Activated T-helper 1 cell treated with anti-CD3 and anti-CD28 coated beads, Interleukin-2, amount 50 U/mL, for 16 hours (primary cell): ENCODE measurements at places on chromosomes 11 and 22.
A peak's percentile ranks its signal among the peaks of the same experiment; 100 is the strongest.

DNA sequence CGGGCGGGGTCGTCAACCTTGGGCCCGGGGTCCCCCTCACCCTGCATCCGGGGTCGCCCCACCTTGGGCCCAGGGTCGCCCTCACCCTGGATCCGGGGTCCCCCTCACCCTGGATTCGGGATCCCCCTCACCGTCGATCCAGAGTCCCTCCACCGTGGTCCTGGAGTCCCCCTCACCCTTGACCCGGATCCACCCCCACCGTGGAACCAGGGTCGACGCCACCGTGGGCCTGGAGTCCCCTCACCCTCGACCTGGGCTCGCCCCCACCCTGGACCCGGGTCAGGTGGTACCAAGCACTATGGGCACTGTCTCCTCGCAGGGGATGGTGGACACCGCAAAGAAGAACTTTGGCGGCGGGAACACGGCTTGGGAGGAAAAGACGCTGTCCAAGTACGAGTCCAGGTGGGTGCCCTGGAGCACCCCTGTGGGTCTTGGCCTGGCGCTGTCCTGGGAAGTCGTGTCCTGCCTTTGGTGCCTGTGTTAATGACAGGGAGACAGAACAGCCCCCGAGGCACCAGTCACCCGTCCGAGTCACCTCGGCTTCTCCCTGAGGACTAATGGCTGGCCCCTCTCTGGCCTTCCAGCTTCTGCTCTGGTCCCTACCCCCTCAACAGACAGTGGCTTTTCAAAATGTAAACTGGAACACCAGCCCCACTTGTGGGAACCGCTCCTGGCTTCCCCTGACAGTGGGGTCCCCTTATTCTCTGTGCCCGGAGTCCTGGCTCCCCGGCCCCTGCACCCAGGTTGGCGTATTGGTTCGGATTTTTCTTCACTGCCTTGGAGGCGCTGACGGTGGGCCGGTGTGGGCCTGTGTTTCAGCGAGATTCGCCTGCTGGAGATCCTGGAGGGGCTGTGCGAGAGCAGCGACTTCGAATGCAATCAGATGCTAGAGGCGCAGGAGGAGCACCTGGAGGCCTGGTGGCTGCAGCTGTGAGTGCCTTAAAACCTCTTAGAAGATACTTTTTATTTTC lies 762 bp downstream of the CRELD2 start:
- DNase-seq: no peak

DNA sequence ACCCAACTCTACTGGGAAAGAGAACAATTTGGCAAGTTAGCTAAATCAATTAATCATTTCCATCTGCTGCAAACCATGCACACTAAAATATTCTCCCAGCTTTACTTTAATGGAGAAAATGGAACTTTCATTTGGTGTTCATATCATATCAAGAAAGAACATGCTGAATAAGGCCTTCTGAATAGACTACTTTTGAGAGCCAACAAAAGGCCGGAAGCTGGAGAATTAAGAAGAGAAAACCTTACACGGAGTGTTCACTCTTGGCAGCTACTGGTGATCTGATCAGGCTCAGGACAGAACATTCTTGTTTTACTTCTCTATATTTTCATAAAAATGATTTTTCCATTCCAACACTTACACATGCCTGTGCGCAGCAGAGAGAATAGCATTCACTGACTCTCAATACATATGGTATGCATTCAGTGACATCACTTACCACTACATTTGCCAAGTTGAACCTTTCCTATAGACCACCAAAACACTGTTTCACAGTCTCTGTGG lies 165.3 kb downstream of the TTC28 start:
- DNase-seq: no peak

DNA sequence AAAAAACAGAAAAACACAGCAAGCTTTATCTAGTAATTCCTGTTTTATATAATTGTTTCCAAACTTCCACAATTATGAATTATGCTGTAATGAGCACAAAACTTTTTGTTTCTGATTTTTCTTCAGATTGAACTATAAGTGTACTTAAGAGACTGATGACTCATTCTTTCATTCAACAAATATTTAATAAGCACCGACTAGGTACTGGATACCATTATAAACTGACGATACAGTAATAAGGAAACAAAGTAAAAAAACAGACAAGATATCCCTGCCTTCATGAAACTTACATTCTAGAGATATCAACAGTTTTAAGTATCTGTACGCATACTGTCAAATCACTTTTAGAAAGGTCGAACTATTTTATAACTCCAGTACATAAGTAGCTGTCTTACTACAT lies 78.6 kb downstream of the ME3 start:
- no peak for DNase-seq

GRCh38 chr11:35318977-35319925 lies 100.1 kb downstream of the SLC1A2 start:
- no peak for DNase-seq

DNA sequence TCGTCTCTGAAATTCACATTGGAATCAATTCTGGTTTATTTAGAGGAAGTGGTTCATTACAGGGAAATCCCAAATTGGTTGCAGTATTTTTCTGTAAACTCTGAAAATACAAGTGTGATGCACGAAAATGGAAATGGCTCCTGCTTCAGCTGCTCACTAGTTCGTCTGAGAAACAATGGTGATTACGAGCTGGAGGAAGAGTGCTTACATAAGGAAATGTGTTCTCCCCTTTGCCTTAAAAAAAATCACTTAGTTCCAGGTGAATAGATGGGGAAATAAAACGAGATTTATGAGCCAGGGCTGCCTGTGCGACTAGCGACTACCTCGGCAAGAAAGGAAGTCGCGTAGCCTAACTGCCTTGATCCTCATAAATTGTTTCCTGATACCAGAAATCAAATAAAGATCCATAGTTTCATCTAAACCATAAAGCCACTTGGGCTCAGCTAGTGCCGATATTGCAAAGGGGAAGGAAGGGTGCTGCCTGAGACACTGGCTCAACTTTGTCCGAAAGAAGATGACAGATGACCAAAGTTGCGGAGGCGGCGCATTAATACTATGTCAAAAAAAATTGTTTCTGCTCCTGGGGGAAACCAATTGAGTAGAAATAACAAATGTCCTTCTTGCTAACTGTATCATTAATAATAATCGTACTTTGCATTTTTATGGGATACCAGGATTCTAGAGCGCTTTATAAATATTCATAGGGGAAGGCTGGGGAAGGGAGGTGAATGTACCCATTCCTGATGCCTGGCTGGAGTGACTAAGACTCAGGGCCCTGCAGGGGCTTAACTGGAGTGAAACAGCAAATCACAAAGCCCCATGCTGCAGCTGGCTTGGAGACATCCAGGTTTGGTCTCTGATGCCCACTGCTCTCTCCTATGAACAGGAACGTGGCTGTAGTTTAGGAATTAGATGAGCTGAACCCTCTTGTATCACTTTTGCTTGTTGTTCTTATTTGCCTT lies 185.7 kb downstream of the BLID start:
- DNase-seq: no peak

DNA sequence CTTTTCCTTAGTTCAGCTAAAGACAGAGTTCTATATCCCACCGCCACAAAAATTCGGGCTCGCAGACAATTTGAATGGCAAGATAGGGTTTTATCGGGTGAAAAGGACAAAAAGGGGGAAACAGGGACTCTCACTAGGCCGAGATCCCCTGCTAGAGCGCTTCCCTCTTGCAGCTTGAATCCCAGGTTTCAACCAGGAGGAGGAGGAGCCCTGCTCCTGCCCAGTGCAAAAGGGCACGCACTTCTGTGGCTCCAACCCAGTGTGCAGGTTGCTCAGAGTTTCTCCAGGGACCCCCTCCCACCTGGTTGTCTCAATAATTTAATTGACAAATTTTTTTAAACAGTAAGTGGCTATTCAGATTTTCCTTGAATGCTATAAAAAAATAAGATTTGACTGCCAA lies 152.6 kb upstream of the LUZP2 start:
- no peak for DNase-seq

GRCh38 chr11:120465921-120466534 lies 45.5 kb upstream of the GRIK4 start:
- no peak for DNase-seq

DNA sequence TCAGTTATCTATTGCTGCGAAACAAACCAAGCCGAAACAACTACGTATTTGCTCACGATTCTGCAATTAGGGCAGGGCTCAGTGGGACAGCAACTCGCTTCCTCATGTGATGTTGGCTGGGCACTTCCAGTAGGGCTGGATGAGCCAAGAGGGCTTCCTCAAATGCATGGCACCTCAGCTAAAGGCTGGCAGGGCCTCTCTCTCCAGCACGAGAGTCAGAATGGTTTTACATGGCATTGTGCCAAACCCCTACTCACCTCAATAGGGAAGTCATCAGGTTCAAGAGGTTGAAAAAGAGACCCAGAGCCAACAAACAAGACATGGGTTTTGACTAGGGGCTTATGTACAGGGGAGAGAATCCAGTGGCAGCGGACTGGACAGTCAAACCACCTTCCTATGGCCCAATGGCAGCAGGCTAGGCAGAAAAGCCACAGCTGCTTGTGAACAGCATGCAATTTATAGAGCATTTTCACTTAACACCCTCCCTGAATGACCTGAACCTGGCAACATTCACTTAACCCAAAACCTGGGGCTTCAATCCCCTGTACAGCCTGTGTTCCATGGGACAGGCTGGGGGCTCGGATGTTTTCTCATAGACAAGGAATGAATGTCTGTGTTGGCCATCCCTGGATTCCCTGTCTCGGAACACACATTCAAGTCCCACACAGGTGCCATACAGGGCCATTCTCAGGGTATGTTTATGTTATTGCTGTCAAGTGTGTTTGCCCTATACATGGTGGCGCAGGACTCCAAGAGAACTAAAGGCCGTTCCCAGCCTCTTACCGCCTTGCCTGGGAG lies 154.2 kb upstream of the NAV2 start:
- no peak for DNase-seq

DNA sequence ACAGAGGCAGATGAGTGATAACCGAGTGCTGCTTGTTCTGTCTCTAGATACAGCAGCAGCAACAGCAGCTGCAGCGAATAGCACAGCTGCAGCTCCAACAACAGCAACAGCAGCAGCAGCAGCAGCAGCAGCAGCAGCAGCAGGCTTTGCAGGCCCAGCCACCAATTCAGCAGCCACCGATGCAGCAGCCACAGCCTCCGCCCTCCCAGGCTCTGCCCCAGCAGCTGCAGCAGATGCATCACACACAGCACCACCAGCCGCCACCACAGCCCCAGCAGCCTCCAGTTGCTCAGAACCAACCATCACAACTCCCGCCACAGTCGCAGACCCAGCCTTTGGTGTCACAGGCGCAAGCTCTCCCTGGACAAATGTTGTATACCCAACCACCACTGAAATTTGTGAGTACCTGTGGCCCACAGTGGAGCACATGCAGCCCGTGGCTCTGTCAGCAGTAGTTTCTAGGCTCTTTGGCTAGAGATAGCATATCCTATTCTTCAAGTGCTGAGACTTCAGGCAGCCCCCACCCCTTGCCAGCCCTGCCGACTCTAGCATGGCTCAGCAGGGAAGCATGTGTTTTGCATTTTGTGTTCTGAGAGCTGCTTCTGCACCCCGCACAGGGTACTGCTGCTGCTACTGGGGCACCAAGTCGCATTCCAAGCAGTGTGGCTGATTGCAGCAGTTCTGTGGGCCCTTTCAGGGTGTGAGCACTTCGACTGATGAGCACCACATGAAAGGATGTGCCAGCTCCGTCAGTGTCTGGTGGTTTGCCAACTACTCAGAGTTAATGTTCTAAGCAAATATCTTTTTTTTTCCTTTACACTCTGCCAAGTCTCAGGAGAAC lies 59.2 kb downstream of the MED15 start:
- DNase-seq: peak; percentile 44

GRCh38 chr11:72792437-72793021 lies 1.3 kb downstream of the STARD10 start:
- DNase-seq: no peak

DNA sequence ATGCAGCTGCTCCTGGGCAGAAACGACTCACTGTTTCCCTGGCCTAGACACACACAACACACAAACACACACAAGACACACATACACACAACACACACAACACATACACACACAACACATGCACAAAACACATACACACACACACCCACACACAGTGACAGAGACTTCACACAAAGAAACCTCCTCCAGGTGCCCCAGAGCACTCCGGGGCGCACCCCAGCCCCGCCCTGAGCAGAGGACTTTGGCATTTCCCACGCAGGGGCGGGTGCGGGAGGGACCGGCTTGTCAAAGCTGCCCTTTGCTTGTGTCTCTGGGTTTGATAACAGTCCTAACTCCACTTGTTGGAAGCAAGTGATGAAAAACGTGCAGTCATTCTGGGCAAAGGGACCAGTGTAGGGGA lies 6.5 kb downstream of the APOBEC3A start:
- DNase-seq: no peak

DNA sequence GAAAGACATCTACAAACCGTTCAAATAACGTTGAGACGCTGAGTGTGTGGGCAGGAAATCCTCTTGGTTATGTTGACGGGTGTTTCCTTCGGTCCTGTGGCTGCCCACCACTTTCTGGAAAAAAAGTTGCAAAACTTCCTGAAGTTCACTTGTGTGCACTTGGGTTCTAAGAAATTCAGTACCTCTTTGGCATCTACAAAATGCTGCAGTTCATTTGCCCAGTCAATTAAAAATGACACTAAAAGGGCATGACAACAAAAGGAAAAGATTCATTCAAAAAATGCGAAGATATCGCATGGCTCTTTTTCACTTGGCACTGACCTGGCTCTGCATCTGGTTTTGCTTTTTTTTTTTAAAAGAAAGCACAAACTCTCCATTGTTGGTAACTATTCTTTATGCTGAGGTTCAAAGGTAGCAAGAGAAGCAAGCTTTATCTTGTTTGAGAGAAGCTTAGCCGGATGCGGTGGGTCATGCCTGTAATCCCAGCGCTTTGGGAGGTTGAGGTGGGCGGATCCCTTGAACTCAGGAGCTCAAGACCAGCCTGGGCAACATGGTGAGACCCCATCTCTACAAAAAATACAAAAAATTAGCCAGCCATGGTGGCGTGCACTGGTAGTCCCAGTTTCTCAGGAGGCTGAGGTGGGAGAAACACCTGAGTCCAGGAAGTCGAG lies 10.6 kb upstream of the XBP1 start:
- DNase-seq: no peak

DNA sequence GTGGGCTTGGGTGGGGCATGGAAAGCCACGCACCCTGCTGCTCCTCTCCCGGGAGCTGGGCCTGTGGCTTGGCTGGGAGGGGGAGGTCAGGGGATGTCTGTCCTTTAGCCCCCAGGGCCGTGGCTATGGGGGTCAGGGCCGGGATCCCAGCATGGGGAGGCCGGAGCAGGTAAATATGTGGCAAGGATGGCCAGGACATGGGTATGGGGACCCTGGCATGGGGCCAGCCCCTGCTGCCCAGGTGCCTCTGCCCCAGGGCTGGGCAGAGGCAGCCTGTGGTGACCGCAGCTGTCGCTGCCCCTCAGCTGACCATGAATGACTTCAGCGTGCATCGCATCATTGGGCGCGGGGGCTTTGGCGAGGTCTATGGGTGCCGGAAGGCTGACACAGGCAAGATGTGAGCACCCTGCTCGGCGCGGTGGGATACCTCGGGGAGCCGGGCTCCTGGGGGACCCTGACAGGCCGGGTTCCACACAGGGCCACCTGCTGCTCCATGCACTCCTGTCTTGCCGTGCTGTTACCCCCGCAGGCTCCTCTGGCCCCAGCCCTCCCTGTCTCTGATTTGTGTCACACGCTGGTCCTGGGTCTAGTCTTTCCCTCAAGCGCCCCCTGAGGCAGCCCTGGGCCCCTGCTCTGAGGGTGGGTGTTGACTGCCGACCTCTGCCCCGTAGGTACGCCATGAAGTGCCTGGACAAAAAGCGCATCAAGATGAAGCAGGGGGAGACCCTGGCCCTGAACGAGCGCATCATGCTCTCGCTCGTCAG lies 8.1 kb upstream of the ANKRD13D start:
- no peak for DNase-seq
